DMS 273 treated with DMSO at 0.1 percent for 48 hours (cell line): ENCODE measurements at places on chromosomes 6 and 20.

GRCh38 chr6:42938987-42939809 is 9.9 kb downstream of the CNPY3 start:
- no peak for DNase-seq

- no peak for DNase-seq
Observed at GRCh38 chr20:25254571-25254970, 6.7 kb downstream of the PYGB start.

- DNase-seq = no peak
Observed at GRCh38 chr6:132236281-132236680, 165.0 kb downstream of the MOXD1 start.

- no peak for DNase-seq
Observed at GRCh38 chr6:13229205-13230085, 98.9 kb downstream of the TBC1D7 start.

- no peak for DNase-seq
Observed at GRCh38 chr6:43796903-43797890, 27.2 kb downstream of the VEGFA start.

DNA sequence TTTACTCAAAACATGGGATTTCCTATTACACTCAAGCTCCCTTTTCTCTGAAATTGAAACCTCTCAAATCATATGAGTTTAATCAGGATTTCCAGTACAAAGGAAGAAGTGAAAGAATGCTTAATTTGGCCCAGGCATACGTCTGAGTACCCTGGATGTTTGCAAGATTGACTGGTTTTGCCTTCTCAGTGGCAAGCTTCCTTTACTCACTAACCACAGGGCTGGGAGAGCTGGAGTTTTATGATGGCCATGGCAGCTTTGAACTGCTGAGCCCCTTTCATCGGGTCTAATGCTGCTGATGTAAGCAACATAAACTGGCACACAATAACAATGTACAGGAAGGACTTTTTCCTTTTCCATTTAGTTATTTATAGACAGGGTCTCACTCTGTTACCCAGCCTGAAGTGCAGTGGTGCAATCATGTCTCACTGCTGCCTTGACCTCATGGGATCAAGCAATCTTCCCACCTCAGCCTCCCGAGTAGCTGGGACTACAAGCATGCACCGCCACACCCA is 194.8 kb downstream of the SLC35F1 start:
- DNase-seq = no peak

- DNase-seq = no peak
Observed at GRCh38 chr6:53377289-53377688, 28.5 kb upstream of the ELOVL5 start.

GRCh38 chr6:21871831-21872230 is 278.3 kb downstream of the SOX4 start:
- no peak for DNase-seq

DNA sequence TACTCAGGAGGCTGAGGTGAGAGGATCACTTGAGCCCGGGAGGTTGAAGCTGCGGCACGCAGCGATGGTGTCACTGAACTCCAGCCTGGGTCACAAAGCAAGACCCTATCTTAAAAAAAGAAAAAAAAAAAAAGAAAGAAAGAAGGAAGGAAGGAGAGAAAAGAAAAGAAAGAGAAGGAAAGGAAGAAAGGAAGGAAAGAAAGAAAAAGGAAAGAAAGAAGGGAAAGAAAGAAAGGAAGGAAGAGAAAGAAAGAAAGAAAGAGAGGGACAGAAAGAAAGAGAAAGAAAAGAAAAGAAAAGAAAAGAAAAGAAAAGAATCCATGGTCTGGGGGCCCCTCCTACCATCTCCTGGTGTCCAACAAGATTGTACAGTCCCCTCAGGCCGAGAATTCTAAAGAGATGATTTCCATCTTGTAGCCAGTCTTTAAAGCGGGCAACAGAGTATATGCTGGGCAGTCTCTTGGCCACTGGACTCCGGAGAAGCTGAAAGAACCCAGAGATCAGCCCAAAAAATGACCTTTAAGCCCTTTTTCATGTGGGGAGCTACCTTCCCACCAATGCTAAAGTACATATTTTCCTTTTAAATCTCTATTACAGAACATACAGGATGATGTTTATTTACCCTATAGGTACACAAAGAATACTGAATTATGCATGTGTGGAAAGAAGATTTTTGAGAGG is 23.7 kb upstream of the RBL1 start:
- DNase-seq = no peak

GRCh38 chr6:135071541-135071940 is 16.9 kb upstream of the HBS1L start:
- DNase-seq = no peak

- DNase-seq = no peak
Observed at GRCh38 chr6:123895346-123895745, 91.7 kb downstream of the NKAIN2 start.

DNA sequence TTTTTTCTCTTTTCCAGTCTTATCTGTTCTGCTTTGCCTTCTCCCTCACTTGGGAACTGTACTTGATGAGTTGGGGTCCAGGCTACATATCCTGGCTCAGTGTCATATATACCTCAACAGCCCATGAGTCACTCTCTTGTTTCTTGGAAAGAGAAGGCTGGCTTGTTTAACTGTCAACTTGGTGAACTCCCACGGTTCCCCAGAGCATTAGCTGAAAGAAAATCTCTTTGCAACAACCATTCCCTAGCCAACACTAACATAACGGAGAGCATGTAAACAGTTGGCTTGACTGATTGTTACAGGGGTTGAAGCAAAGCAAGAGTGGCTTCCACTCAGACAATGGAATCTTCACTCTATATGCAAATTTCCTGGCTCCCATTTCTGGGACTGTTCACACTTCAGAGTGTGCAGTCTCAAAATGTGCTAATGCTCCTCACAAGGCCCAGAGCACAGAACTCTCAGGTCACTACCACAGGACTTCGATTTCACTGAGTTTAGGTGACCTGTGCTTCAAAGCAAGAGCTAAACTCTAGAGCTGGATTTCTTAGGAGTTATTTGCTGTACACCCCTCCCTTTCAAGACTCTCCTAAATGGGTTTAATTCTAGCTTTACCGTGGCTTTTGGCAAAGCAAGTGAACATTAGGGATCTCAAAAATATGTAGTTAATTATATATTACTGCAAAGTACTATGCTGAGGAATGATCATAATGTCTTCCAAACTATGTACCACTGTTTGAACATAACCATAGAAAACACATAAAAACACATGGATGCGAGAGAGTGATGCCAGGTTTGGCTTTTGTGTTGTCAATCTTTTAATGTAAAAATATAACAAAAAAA is 609.8 kb downstream of the RFPL4B start:
- no peak for DNase-seq

GRCh38 chr6:162050579-162050978 is 677.0 kb downstream of the PRKN start:
- no peak for DNase-seq

GRCh38 chr20:22728146-22728745 is 143.9 kb upstream of the FOXA2 start:
- DNase-seq = no peak

DNA sequence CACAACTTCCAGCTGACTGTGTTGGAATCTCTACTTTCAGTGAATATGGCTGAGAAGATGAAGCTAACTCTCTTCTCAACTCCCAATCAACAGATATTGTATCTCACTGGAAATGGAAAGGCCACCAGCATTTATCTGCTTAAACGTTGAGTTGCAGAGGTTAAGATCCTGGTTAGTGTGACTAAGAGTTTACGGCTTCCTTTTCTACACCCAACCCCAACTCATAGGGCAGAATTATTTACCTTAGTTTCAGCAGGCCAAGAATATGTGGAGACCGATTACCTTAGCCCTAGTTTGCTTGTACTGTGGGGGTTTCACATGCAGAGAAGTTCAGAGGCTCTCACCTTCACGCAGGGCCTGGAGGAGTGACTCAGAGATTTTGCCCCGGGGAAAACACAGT is 1026.6 kb downstream of the EYS start:
- DNase-seq = no peak

DNA sequence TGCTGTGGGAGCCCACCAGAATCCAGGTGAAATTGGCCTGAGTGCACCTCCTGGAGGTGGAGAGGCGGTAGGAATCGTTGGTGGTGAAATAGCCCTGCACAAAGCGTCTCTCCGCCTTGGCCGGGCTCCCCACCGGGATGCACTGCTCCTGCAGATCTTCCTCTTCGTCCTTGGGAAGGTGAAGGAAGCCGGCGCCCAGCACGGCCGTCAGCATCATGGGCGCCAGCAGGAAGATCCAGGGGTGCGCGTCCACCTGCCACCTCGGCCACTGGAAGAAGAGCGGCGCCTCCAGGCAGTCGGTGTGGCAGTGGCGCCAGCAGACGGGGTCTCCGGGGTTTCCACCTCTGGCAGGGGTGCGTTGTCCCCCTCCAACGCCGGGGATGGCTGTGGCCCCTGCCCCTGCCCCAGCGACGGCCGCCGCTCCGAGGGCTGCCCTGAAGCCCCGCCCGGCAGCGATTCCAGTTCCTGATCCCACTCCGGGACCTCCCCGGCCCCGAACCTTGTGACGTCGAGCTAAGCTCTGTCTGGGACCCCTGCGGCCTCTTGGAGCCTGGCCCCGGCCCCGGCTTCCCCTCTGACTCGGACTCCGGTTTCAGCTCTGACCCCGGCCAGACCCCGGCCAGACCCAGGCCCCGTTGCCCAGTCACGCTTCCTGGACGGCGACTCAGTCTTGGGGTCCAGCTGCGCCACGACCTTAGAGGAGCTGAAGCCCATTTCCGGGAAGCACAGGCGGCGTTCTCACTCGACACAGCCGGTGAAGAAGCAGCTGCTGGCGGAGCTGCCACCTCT is 91.9 kb downstream of the CD164 start:
- no peak for DNase-seq

DNA sequence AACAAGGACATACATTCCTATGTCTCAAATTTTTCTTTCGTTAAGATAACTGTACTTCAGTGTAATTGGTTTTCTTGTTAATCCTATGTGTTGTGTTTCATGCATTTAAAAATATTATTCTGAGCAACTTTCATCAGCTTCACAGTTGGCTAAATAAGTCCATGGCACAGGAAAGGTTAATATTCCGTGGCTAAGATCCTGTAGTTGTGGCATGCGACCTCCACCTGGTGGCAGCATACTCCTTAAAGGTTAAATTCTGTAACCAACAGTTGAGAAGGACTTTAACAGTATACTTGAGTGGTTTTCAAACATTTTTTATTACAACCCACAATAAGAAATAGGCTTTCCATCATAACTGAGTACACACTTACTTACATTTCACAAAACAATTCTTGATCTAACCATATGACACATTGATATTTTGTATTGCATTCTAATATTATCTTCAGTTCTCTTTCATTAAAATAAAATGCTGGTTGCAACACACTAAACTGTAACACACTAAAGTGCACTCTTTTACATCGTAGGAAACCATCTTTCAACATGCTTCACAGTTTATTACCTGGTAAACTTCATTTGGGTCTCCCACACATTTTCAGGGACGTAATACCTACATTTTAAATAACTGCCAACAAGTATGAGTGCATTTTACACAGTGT is 118.3 kb downstream of the SLX4IP start:
- peak; percentile 35 for DNase-seq

DNA sequence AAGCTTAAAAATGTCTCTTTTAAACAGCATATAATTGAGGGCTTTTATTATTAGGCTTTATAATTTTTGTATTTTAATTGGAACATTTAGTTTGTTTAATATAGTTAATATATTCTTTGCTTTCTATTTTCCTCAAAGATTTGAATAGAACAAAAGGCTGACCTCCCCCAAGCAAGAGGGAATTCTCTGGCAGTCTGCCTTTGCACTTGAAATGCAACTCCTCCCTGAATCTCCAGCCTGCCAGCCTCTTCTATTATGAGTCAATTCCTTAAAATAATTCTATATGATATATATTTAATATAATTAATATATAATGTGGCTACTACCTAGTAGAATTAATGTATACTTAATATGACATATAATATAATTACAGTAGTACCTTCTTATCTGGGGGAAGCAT is 69.2 kb downstream of the PTPRA start:
- DNase-seq = no peak

- no peak for DNase-seq
Observed at GRCh38 chr6:48990739-48991138, 472.3 kb downstream of the MMUT start.
